Body of pancreas (tissue), 4 donors: ENCODE measurements at places on chromosomes 7 and 10. TPM values are rescaled to one million over a fixed set of nuclear protein-coding genes. Genes with fewer than 3 reads are reported as not detected.

GLI3 gene
- total RNA-seq = 1.0 TPM

ATP6V0A4 gene
- not detected for total RNA-seq

ACSM6 gene
- 9.6 TPM for total RNA-seq

WNT2 gene
- total RNA-seq = not detected

ASB15 gene
- total RNA-seq = not detected

CNPY1 gene
- total RNA-seq = not detected

ABCA13 gene
- under 0.01 TPM for total RNA-seq

UNC5B gene
- total RNA-seq = 10.4 TPM

RBM20 gene
- total RNA-seq = 14.5 TPM

ABI1 gene
- total RNA-seq = 13.5 TPM
